ENCODE measurements at places on chromosomes 6 and 20.

- DNase-seq: no peak
Measured at GRCh38 chr6:167568407-167569024, 243.6 kb downstream of the TTLL2 start.

DNA sequence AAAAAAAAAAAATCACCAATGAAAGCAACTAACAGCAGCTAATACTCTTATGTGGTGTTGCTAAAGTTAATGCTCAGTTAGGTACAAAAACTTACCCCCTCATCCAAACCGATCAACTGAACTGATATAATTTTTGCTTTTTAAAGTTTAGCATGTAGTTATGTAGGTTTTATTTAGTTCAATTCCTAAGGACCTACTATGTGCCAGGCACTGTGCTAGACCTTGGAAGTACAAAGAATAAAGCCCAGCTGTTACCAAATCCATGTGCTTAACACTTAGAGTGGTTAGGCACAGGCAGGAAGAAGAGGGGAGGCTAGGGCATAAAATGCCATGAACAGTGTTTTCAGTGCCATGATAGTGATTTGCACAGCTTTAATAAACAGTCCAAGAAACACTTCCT is 85.1 kb downstream of the PDSS2 start:
- no peak for DNase-seq

- DNase-seq: no peak
Measured at GRCh38 chr6:22801831-22802230, 232.5 kb downstream of the HDGFL1 start.

DNA sequence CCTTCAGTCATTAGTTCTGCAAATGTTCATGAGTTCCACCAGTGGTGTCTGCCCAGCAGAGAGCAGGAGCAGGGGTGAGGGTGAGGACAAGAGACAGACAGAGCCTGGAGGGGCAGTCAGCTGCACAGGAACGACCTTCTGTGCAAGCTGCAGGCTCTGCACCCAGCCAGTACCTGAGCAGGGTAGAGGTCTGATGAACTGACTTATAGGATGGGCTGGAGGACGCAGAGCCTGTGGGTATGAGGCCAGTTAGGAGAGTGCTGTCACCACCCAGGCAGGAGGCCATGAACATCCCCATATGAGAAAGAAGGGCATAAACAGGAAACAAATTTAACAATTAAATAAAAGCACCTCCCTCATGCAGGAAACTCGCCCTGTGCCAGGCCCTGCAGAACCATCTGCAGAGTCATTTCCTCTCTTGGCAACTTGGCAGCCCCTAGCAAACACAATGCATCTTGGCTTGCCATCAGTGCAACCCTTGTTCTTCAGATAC is 17.9 kb downstream of the C6orf15 start:
- DNase-seq: no peak

DNA sequence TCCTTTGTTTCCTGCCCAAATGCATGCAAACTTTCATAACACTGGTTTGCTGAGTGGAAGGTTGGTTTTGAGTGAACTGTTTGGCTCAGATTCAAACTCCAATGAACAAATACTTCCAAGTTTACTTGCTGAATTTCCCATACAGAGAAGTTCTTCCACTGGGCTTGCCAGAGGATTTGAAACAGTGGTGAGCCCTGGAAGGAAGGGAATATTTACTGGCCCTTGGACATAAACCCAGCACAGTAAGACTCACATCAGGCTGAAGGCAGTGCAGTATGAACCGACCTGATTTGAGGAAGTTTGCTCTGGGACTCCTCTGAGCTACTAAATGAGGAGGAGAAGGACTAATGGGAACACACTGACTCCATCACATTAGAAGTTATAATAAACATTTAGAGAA is 3.8 kb downstream of the TRAF3IP2 start:
- DNase-seq: no peak

DNA sequence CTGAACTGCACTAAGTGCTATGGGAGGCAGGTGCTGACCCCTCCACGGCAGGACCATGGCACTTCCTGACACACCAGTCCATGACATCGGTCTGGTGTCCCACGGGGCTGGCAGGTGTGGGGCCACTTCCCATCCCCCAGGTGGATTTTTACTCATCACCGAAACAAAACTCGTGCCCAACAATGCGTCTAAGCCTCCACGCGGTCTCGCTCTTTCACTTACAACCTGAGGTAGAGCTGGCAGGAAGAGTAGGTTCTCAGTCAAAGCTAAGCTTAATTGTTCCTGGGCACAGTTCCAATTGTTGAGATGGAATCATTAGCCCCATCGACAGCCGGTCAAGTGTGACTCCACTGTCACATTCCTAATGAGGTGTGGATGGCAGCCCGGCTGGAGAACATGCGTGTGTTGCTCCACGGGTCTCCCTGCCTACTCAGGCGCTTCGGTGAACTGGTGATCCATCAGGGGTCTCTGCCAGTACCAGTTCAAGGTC is 125.7 kb downstream of the SLC23A2 start:
- peak; percentile 31 for DNase-seq

DNA sequence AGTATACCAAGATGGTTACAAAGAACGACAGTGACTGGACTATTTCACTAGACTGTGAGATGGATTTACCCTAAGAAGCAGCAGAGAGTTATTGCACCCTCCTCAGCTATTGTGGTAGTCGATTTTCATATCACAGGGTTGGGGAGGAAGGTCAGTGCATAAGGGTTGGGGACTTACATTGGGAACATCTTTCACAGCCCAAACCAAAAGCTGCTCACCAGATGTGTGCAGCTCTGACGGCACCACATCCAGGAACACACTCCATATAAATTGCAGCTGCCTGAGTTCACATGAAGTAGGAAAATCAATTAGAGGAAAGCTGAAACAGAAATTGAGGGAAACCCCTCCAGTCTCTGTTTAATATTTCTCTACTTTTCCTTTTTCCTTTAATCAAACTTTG is 470.5 kb upstream of the NRSN1 start:
- DNase-seq: no peak

GRCh38 chr6:3081960-3082359 is 13.7 kb downstream of the RIPK1 start:
- no peak for DNase-seq

DNA sequence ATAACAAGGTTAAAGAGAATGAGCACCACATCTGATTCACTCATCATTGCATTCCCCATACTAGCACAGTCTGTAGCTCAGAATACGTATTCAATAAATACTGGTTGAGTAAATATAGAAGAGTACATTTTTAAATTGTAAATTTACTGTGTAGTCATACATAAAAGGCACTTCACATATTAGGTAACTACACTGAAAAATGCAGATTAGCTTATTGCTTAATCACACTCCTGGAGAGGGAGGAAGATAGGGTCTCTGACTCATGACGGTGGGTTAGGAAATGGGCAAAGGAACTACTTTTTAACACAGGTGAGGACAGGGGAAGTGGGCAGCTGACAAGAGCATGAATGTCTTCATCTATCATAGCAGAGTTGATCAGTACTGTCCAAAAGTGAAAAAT is 133.2 kb downstream of the TBC1D32 start:
- no peak for DNase-seq

GRCh38 chr6:158608221-158608620 is 36.3 kb downstream of the DYNLT1 start:
- DNase-seq: no peak

GRCh38 chr20:51305316-51306052 is 237.0 kb downstream of the NFATC2 start:
- DNase-seq: no peak

DNA sequence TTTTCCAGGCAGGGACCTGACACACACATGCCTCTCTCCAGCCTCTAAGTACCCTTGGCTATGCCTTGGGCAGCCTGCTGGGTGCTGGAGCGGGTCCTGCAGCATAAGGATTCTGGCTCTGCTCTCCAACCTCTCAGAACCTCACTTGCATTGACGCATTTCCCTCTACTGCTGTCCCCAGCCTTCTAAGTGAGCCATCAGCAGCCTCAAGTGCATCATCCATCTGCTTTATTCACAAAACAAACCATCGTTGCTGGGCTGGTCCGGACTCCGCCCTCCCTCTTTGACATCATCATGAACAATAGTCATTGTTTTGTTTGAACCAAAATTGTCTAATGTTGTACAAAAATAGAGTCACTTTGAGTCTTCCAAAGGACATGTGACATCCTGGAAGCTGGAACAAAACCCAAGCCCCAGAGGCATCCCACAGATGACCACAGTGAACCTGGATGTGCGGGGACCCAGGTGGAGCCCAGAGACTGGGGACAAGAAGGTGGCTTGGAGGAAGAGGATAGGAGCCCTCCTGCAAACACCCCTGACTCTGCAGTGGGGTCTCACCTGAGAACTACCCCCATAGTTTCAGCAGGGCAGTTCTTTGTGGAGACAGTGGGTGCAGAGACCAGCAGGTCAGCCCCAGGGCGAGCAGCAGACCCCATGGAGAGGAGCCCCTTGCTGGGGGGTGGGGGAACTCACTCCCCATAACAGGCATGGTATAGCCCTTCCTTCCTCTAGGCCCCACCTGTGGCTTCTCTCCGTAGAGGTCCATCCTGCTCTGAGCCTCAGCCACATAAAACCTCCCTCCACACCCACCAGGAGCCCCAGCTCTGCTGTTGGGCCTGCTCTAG is 230.1 kb downstream of the SYNDIG1 start:
- no peak for DNase-seq

DNA sequence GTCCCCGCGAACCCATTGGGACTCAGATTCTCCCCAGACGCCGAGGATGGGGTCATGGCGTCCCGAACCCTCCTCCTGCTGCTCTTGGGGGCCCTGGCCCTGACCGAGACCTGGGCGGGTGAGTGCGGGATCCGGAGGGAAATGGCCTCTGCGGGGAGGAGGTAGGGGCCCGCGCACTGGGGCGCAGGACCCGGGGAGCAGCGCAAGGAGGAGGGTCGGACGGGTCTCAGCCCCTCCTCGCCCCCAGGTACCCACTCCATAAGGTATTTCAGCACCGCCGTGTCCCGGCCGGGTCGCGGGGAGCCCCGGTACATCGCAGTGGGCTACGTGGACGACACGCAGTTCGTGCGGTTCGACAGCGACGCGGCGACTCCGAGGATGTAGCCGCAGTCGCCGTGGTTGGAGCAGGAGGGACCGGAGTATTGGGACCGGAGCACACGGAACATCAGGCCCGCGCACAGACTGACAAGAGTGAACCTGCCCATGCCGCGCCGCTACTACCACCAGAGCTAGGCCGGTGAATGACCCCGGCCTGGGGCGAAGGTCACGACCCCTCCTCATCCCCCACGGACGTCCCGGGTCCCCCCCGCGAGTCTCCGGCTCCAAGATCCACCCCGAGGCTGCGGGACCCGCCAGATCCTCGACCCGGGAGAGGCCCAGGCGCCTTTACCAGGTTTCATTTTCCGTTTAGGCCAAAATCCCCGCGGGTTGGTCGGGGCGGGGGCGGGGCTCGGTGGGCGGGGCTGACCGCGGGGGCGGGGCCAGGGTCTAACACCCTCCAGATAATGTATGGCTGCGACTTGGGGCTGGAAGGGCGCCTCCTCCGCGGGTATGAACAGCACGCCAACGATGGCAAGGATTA is 15.7 kb upstream of the HLA-A start:
- DNase-seq: no peak

DNA sequence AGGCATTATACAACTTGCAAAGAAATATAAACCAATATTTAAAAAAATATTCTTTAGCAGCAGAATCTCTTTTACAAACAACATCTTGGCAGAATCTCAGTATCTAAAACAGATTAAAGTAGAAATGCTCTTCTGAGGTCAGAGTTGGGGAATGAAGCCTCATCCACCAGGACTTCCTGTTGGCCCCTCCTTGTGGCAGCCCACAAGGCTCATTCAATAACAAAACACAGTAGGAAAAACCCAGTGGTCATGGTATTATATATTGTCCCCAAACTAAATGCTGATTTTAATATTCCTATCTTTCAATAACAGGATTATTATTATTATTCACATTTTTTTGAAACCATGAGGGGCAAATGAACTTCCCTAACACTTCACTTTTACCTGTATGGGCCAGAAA is 368.6 kb downstream of the BTBD9 start:
- no peak for DNase-seq

GRCh38 chr6:100554228-100554627 is 89.5 kb upstream of the SIM1 start:
- no peak for DNase-seq

DNA sequence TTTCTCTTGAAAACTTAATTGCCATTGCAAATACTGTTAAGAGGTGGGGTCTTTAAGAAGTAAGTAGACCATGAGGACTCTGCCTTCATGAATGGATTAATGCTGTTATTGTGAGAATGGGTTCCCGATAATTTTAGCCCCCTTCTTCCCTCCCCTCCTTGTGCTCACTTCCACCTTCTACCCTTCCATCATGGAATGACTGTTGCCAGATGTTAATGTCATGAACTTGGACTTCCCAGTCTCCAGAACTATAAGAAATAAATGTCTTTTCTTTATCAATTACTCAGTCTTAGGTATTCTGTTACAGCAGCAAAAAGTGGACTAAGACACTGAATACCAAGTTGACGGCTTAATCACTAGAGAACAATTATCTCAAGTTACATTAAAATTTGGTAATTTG is 5.8 kb upstream of the FOXQ1 start:
- no peak for DNase-seq

GRCh38 chr6:44022671-44023352 is 104.4 kb downstream of the MRPL14 start:
- no peak for DNase-seq

GRCh38 chr6:2546901-2547300 is 203.8 kb downstream of the MYLK4 start:
- no peak for DNase-seq

DNA sequence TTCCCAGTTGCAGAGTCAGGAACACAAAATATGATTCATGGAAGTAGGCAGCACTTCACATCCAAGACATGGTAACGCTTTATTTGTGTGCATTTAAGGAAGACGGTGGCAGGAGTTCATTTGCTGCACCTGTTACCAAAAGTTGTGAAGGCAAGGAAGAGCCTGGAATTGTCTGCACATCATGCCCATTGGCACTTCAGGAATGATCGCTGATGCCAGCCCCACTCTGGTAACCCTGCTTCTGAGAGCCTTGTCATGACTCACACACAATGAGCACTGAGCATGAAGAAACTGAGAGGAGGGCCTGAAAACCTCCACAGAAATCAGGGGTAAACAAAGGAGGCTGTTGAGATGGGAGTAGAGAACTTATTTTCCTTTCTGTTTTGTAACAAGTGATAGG is 181.1 kb downstream of the RPS12 start:
- no peak for DNase-seq

DNA sequence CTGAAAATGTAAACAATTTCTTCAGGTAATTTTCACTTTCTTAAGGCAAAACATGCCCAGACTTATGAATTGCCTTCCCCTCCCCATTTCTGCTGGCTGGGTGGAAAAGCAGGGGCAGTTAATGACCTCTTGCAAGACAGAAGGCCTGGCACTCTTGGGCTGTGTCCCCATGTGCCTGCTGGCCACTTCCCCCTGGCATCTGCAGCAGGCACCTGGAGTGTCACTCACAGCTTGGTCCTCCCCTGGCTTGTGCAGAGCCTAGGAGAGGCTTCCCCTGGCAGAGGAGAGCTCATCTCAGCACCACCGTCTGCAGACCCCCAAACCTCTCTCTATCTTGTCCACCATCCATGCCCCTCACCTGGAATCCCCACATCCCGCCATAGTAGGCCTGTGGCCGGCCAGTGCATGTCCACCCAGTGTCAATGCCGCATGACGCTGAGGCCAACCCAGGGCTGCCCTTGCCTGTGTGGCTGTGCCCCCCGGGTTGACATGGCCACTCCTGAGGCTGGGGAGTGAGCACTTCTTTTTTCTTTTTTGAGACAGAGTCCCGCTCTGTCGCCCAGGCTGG is 83.5 kb upstream of the SLC22A23 start:
- no peak for DNase-seq

All from NCI-H526 (cell line).